Stimulated activated CD8-positive, alpha-beta memory T cell treated with anti-CD3 and anti-CD28 coated beads, Interleukin-2, amount 100 ng/mL, for 48 hours (primary cell): ENCODE measurements at places on chromosomes 5 and 9.

- no peak for DNase-seq
Observed at GRCh38 chr5:115168829-115169486, 750 bp downstream of the TRIM36 start.

- no peak for DNase-seq
Observed at GRCh38 chr9:90921104-90921503, 119.5 kb downstream of the SYK start.

DNA sequence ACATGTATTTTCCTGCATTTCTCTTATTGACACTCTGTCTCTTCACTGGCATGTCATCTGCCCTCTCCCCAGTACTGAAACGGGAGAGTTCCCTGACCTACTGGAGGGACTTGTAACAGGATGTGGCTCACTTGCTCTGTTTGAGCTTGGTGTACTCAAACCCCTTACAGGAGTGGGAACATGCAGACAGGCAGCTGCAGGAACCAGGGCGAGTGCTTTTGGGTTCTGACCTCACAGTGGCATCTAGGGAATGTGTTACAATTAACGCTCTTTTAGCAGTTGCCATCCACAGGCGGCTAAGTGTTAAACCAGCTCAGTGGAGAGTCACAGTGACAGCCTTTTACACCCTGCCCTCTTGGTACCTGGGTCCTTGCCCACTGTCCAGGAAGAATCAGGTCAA is 300.3 kb upstream of the GRAMD2B start:
- no peak for DNase-seq

DNA sequence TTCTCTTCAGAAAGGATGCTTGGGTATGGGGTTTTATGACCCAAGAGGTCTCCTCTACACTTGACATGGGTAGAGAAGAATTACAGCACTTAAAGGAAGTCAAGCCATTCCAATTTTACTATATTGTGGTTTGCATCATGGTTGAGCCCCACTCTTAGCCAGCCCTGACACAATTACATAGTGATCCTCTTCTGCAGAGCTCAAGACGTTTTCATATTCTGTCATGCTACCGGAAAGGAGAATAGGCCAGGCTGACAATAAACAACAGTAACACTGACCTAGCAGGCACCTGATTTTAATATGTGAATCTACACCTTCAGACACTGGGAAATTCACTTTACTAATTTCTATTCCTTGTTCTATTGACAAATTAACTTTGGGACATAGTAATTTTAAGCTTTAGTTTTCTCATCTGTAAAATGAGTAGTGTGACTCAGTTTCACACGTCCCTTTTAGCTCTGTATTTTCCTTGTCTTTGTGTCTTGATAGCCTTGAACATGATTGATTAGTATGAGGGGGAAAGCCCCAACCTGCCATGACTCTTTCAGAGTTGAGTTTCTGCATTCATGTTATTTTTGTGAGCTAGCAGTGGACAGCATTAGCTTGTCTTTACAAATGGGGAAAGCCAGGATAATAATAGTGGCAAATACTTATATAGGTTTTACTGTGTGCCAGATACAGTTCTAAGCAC is 83.8 kb downstream of the SV2C start:
- DNase-seq = no peak
